ENCODE measurements at places on chromosomes 12 and 14. TPM values are rescaled to one million over a fixed set of nuclear protein-coding genes. Genes with fewer than 3 reads are reported as not detected.

GPR162 gene
- total RNA-seq: not detected

TMEM116 gene
- 13.1 TPM for total RNA-seq

GRCh38 chr14:73333031-73333430 is 95.7 kb downstream of the PAPLN start:
- no peak for DNase-seq

DNA sequence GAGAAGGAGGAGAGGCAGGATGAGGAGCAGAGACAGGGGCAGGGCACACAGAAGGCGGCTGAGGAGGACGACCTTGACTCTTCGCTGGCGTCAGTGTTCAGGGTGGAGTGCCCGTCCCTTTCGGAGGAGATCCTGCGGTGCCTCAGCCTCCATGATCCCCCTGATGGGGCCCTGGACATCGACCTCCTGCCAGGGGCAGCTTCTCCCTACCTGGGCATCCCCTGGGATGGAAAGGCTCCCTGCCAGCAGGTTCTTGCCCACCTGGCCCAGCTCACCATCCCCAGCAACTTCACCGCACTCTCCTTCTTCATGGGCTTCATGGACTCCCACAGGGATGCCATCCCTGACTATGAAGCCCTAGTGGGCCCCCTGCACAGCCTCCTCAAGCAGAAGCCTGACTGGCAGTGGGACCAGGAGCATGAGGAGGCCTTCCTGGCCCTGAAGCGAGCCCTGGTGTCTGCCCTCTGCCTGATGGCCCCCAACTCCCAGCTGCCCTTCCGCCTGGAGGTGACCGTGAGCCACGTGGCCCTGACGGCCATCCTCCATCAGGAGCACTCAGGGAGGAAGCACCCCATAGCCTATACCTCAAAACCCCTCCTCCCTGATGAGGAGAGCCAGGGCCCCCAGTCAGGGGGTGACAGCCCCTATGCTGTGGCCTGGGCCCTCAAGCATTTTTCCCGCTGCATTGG is 14.6 kb downstream of the CBLN3 start:
- no peak for DNase-seq
